ENCODE measurements at places on chromosomes 6 and 20.

- no peak for DNase-seq
Measured at GRCh38 chr20:19056909-19057308, 155.5 kb upstream of the SLC24A3 start.

DNA sequence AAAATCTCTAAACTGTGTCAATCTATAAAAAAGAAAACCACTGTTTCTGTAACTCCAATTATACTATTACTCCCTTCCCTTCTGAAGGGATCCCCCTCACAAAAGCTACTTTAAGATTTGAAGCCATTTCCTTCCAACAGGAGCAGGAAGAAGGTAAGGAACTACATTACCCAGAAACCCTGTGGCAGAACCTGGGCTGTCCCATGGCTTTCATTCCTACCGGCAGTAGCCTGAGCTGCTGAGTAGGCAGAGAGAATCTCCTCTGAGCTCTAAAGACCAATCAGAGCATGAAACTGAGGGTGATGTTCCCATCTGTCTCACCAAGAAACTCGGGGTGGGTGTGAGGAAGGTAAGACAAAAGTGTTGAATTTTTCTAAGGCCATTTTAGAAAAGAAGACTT, 108.0 kb upstream of the LRFN2 start:
- DNase-seq = no peak

- DNase-seq = no peak
Measured at GRCh38 chr20:15812696-15813095, 760.6 kb downstream of the KIF16B start.

GRCh38 chr6:11448038-11448437, 89.5 kb upstream of the TMEM170B start:
- DNase-seq = no peak

- DNase-seq = peak; percentile 48
Measured at GRCh38 chr6:125050663-125051318, 88.6 kb downstream of the RNF217 start.

DNA sequence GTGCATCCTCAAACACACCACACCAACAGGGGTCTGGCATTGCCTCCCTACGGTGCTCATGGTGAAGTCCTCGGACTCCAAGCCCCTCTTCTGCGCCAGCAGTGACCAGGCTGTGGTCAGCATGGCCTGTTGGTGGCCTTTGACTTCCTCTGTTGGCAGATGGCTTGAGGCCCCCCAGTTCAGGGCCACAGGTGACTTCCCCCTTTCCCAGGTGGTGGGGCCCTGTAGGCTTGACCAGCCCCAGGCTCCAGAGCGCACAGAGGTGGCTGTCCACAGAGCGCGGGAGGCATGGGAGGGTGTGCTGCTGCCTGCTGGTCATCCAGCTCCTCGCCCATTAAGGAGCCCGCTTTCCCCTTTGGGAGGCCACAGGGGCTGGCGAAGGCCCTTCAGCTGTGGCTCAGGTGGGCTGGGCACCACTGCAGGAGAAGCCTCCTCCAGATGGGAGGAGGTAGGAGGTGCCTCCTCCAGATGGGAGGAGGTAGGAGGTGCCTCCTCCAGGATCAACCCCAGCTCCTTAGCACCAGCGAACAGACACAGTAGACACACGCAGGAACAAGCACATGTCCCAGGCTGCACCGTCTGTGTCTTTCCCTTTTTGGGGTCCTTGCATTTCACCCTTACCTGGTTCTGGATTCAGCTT, 52.1 kb upstream of the BHLHE23 start:
- no peak for DNase-seq

DNA sequence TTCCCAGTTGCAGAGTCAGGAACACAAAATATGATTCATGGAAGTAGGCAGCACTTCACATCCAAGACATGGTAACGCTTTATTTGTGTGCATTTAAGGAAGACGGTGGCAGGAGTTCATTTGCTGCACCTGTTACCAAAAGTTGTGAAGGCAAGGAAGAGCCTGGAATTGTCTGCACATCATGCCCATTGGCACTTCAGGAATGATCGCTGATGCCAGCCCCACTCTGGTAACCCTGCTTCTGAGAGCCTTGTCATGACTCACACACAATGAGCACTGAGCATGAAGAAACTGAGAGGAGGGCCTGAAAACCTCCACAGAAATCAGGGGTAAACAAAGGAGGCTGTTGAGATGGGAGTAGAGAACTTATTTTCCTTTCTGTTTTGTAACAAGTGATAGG, 181.1 kb downstream of the RPS12 start:
- no peak for DNase-seq

DNA sequence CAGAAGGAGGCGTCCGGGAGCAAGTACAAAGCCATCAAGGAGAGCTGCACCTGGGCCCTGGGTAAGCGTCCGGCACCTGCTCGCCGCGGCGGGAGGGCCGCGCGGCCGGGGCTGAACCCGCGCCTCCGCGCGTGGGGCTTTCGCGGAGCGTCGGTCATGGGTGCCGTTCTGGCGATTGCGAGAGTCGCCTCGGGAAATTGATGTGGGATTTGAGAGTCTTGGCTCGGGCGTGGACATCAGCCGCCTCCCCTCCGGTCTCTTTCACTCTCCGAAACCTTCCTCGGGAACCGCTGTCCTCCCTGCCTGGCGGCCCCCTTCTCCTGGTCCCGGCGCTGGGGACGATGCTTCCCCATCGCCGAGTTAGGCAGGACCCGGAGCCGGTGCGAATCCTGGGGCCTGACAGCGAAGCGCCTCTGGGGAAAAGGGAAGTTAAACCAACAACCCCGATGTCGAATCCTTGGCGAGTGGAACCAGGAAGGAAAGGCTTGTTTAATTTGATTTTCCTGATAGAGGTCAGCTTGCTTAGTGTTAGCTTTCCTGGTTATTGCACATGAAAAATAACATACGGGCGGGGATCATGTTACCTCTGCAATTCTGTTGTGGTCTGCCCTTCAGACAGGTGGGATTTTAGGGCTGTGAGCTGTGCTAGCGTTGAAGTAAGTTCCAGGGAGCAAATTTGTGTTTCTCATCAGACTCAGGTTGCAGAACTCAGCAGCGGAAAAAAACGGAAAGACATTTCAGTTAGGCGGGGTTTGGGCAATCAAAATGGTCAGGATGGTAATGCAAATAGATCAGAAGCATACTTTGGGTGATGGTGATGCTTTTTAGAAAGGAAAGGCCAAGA, 594 bp downstream of the ARFGEF3 start:
- peak; percentile 5 for DNase-seq

DNA sequence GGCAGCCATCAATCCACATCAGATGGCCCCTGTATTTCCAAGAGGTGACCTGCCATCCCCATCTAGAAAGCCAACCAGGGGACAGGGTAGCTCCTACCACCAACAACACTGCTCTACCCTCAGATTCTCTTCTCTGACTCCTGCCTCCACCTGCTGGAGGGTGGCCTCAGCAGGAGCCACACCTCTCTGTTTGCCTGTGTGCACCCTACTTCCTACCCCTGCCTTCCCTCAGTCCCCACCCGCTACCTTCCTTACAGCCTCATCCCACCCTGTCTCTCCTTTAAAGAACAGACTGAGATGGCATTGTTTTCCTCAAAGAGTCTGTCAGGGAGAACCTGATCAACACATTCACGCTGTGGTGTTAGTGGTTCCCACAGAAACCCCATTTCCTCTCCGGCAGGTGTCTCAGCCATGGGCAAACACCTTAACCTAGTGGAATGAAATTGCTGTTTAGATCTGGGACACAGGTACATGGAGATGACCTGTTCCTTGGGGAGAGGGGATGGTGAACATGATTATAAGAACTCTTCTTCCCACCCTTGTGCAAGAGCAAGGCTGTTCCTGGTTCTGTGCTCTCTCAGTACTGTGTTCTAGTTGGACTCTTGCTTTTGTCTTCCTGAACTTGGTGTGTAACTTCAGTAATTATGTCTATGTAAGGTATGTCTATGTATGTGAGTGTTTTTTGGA, 1.8 kb downstream of the ENTPD6 start:
- no peak for DNase-seq

- DNase-seq = no peak
Measured at GRCh38 chr6:108694816-108695215, 134.1 kb downstream of the FOXO3 start.

Measured in fibroblast of skin of back (primary cell).